ENCODE measurements at places on chromosomes 16 and 17.

DNA sequence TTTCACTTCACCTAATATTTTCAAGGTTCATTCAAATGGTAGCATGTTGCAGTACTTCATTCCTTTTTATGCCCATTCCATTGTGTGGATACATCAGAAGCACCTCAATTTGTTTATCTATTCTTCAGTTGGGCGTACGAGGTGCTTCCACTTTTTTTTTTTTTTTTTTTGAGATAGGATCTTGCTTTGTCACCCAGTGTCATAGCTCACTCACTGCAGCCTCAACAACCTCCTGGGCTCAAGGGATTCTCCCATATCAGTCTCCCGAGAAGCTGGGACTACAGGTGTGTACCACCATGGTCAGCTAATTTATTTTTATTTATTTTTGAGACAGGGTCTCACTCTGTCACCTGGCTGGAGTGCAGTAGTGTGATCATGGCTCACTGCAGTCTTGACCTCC is 22.5 kb upstream of the SPNS3 start:
- no peak for DNase-seq

DNA sequence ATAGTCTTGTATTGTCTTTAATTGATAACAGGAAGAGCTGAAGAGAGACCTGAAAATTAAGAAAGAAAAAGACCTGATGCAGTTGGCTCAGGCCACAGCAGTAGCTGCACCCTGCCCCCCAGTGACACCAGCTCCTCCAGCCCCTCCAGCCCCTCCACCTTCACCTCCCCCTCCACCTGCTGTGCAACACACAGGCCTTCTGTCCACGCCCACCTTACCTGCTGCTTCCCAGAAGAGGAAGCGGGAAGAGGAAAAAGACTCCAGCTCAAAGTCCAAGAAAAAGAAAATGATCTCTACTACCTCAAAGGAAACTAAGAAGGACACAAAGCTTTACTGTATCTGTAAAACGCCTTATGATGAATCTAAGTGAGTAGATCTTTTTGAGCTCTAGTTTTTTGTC is 36.8 kb downstream of the C17orf58 start:
- DNase-seq, result no peak

DNA sequence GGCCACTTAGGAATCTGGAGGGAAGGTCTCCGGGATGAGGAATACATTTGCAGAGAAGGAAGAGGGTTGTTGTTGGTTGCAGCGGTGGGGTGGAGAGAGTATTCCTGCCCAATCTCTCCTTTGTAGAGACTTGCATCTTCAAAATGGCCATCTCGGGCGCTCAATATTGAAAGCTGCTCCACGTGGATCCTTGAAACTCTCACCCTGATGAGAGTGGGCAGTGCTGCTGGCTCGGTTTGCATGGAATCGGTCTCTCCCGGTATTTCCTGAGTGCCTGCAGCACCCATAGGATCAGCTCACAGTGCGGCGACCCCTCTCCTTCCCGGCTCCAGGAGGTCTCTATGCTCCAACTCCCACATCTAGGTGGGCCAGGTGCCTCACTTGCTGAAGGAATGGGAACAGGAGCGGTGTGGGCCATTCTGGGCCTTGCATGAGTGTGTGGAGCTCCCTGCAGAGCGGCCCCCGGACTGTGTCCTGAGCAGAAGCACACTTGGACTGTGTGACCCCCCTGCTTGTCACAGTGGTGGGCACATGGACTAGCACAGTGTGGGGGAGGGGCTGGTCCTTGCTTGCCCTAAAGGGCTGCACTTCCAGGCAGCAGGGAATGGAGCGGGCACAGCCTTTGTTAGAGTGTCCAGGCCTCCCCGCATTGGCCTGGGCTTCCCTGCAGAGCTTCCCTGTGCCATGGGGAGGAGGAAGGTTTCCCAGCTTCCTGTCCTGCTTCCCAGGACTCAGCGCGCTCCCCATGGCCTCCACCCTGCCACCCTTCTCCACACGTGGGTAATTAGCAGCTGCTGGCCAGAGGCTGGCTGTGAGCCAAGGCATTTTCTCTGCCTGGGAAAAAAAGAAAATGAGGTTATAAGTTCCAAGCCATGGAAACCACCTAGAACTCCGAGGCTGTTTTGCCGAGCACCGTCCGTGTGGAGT is 139.3 kb downstream of the IRF8 start:
- DNase-seq, result no peak

DNA sequence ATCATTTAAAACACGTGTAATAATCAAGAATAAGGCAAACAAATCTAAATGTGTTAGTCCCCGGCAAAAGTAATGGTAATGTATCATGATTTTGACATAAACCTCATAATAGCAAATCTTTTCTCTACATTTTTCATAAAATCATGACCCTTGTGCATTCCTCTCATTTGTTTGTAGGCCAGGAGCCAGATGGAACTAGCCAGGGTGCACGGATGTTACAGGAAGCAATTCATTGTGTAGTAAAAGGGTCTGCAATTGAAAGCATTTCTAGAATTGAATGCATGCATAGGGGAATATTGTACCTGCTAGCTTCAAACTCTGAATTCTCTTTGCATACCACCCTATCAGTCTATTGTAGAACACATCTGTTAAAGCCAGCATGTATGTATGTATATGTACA is 66.6 kb downstream of the CNTNAP4 start:
- DNase-seq, result no peak

DNA sequence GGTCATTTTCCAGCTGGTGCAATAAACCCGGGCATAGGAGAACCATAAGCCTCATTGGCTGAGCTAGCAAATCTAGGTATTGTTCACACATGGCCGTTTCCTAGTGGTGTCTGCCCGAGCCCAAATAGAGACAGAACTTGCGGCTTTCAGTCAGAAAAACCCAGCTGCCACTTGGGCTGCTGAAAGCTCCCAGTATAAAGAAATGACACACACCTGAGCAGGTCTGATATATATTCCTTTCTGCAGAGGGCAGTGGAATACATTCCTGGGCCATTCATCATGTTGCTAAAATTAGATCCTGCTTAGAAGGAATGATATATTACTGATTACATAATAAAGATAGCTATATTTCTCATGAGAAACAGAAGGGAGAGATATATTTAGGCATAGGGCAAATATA is 83.9 kb upstream of the IRX5 start:
- DNase-seq, result no peak
